ENCODE measurements at places on chromosomes 1 and 21.

DNA sequence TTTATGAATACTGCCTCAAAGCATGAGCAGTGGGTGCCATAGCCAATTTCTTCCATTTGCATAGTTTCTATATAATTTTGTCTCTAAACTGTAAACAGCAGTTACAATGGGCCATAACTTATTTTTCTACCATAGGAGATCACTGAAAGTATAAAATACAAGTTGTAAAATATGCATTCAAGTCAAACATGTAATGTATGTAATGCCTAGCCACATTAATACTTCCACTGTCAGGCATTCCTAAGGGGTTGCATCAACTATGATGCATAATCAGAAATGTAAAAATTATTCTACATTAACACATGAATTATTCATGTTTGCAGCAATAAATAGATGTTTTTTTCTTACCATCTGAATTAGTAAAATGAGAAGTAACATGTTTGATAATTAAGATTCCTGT is 560.3 kb upstream of the ZP4 start:
- DNase-seq: no peak

- DNase-seq: no peak
Observed at GRCh38 chr1:247415423-247416361, at the start of gene NLRP3. TSS of gene NLRP3 (plus strand) at chr1:247416173. CDS start at chr1:247418801, 2,628 bp downstream.

GRCh38 chr1:31762726-31763670 is 1.1 kb downstream of the ADGRB2 start:
- DNase-seq: peak; percentile 37

DNA sequence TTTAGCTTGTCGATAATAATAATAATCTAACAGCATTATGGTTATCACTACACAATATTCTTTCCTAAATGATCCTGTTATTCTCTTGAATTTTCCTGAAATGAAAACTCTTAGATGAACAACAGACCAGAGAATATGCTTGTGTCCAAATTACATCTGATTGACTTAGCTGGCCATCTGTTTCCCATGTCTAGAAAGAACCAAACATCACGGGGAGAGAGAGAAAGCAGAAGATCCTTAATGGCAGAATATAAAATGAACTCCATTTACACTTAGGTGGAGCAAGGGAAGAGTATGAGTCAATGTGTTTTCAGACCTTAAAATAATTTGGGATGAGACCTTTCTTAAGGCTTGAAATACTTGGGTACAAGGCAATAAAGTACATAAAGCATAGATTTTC is 162.2 kb downstream of the DSCAM start:
- no peak for DNase-seq

- DNase-seq: peak; percentile 8
Observed at GRCh38 chr1:169427081-169427641, at the start of gene CCDC181. TSS of gene CCDC181 (minus strand) at chr1:169427474. CDS start at chr1:169424927, 2,547 bp downstream.

- DNase-seq: no peak
Observed at GRCh38 chr1:245301162-245301580, 146.4 kb downstream of the KIF26B start.

DNA sequence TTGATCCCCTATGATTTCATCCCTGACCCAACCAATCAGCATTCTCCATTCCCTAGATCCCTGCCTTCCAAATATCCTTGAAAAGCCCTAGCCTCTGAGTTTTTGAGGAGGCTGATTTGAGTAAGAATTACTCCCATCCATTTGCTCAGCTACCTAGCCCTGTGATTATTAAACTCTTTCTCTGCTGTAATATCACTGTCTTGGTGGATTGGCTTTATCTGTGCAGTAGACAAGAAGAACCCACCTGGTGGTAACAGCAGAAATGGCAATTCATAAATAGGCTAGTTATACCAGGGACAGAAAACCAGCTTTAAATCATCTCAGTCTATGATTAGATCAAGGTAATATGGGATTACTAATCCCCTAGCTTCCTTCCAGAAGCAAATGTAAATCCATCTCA is 13.0 kb downstream of the IL20 start:
- no peak for DNase-seq

GRCh38 chr1:180501865-180502360 is 464 bp downstream of the ACBD6 start:
- DNase-seq: no peak

DNA sequence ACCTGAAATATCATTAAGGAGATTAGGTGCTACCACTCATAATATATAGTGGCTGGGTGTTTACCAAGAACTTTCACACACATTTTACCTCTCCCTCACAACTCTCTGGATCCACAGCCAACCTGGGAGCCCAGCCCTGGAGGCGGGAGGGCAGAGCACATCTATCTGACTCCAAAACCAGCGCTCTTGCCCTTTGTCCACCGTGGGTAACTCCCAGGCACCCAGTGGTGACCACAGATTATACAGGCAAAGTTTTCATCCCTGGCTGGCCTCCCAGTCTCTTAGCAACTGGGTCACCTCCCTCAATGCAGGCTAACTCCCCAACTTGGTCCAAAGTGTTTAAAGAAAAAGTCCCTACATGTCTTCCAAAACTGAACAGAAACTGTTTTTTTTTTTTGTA is 2.4 kb downstream of the PAQR7 start:
- DNase-seq: no peak

DNA sequence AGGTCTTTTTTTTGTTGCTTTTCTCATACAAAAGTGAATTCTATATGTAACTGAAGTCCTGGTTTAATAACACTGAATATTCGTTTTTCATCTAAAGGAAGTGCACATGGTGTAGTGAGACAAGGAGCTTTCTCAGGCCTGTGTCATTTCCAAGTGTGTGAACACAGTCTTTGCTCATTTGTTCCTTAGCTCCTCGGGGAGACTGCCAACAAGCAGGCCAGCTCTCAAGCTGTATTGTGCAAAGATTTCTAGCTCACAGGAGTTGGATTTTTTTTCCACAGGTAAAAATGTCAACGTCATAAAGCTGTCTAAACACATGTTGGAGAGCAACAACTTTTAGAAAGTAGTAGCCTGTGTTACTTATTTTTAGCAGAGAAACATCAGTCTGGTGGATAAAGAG is 87.8 kb upstream of the S1PR1 start:
- no peak for DNase-seq

GRCh38 chr1:103788377-103788776 is 38.7 kb downstream of the AMY1C start:
- no peak for DNase-seq

DNA sequence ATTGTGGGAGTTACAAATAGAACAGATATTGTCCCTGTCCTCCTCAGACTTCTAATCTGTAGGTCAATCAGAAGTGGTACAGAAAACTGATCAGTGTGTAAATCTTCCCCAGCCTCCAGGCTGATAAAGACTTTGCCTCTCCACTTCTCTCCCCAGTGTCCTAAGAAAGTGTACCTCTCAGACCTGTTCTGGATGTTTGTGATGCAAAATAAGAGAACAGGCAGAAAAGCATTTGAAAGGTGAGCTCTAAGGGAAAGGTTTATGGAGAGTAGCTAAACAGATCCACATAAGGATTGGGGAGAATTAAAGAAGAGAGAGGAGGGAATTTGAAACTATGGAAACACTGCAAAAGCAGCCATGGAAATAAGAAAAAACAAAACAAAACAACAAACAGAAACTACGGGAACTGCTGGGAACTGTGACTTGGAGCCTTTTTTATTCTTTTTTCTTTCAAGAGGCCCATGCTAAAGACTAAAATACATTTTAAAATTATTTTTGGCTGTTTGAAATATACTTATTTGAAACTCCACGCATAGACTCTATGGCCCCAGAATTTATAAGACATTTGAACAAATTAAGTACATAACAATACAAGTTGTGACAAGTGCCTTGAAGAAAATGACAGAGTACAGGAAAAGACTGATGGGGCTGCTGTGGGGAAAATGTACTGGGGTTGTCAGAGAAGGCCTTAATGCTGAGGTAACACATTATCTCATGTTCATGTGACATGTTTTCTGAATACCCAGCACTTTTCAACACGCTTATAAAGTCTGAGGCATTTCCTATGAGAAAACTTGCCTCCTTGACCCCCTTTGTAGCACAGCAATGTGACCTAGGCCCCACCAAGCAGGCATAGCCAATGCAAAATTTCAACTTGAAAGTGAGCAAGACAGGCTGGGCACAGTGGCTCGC is 51.2 kb downstream of the TRAF5 start:
- DNase-seq: no peak

- DNase-seq: no peak
Observed at GRCh38 chr1:118275472-118276115, 90.6 kb upstream of the SPAG17 start.

GRCh38 chr21:36615274-36615964 is 83.5 kb upstream of the SIM2 start:
- DNase-seq: no peak

- DNase-seq: no peak
Observed at GRCh38 chr21:28229814-28230213, 762.9 kb downstream of the LTN1 start.

DNA sequence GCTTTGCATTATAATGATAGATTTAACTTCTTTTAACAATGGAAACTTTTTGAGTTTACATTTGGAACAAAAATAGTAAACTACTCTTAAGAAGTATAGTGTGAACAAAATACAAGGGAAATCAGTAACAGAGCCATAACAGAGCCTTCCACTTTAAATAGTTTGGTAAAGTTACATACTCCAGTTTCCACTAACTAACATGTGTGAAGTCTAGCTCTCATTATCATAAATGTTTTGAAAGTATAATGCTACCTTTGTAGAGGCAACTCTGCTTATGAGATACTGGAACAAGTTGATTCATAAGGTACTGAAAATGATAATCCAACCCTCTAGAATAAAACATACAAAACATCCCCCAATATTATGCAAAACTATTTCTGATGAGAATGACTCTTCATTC is 1155.1 kb upstream of the ADGRL2 start:
- no peak for DNase-seq

GRCh38 chr1:184270556-184270955 is 116.3 kb upstream of the C1orf21 start:
- DNase-seq: no peak

GRCh38 chr1:77680173-77680572 is 2.3 kb downstream of the ZZZ3 start:
- no peak for DNase-seq

- DNase-seq: no peak
Observed at GRCh38 chr1:65264197-65264929, 45.0 kb upstream of the DNAJC6 start.

GRCh38 chr1:12150456-12151200 is 16.2 kb upstream of the TNFRSF1B start:
- DNase-seq: no peak

GRCh38 chr1:9490605-9491339 is 48.5 kb upstream of the SLC25A33 start:
- peak; percentile 77 for DNase-seq

DNA sequence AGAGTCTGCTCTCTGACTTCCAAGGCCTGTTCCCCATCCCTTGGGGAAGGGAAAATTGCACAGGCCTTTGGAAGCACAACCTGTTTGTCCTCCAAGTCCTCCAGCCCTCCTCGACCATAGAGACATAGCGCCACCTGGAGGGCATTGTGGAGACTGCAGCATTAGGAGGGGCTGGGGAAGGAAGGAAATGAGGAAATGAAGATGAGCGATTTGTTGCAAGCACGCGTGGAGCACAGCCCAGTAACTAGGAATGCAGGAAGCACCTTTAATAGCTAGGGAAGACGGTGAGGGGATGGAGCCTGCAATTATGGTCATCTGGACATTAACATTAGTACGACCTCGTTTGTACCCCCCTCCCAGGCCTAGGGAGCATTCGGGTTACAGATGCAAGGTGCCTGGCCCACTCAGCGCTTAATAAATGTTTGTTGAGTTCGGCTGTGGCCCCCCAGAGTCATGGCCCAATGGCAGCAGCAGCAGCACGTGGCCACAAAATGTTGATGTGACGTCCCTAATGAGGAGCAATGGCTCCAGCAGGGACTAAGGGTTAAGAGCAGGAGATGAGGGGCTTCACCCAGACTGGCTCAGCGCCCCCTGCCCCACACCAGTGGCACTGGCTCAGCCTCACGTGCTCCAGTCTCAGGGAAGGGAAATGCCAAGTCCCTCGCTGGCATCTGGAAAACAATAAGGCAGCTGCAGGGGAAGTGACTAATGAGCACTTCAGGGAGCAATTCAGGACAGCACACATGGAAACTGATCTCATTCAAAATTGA is 8.0 kb upstream of the CAMK2N1 start:
- DNase-seq: peak; percentile 72

- no peak for DNase-seq
Observed at GRCh38 chr21:44062380-44062779, 44.8 kb upstream of the PWP2 start.

DNA sequence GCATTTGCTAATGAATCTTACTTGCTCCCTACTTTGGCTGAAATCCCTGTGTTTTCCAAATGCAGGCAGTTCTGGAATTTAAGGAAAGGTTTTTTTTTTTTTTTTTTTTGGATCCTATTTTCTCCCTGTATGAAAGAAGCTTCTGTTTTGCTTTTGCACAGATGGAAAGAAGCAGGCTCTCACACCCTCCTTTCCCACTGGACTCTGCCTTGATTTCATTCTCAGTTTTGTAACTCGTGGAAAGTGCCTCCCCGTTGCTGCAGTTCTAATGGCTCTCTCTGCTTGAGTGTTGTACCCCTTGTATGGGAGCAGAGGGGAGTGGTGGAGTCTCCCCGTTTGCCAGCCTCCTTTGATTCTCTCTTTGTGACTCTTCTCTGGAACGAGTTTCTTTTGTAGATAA is 291.9 kb downstream of the CAMTA1 start:
- no peak for DNase-seq

DNA sequence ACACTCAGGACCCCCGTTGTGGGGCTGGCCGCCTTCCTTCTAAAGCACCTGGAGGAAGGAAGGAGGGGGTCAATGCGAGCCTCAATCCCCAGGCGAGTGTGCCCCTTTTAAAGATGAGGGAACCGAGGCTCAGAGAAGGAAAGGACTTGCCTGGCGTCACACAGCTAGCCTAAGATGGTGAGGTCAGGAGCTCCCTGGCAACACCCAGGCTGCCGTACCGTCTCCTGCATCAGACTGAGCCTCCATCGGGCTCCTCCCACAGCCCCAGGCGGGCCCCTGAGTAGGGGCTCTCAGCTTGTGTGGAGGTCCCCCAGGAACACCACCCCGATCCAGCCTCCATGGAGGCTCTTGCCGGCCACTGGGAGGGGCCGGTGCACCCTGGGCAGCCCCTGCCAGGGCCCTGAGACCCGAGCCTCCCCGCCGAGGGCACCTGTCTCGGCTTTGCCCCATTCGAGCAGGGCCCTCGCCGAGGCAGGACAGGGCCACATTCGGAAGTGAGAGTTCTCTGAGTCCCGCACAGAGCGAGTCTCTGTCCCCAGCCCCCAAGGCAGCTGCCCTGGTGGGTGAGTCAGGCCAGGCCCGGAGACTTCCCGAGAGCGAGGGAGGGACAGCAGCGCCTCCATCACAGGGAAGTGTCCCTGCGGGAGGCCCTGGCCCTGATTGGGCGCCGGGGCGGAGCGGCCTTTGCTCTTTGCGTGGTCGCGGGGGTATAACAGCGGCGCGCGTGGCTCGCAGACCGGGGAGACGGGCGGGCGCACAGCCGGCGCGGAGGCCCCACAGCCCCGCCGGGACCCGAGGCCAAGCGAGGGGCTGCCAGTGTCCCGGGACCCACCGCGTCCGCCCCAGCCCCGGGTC is at the start of gene AIRE:
AIRE (plus strand) TSS at position 739 of the 855 bp plus-strand sequence. CDS start 131 bp downstream, outside the sequence.
- no peak for DNase-seq

Measured in stimulated activated CD4-positive, alpha-beta T cell treated with anti-CD3 and anti-CD28 coated beads, Interleukin-1b, Interleukin-23, amount 100 ng/mL, for 1 hour (primary cell).